A673 (cell line): ENCODE measurements at places on chromosomes 4 and X. TPM values are rescaled to one million over a fixed set of nuclear protein-coding genes. Genes with fewer than 3 reads are reported as not detected.

- DNase-seq: peak; percentile 22
These were observed 333.2 kb downstream of the ARHGAP10 start for GRCh38 chr4:148065075-148065474.

DNA sequence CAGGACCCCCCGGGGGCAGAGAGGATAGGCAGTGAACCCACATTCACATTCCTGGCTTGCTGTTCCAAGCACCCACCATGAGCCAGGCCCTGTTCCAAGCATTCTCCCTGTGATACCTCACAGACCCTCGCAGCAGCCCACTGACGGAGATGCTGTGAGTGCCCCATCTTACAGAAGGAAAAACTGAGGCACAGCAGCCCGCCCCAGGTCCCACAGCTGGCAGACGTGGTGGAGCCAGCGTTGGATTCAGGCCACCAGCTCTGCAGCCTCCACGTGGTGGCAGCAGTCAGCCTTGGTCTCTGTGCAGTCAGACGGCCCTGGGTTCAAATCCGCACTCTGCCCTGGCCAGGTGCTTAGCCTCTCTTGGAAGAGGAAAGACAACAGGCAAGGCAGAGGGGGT lies 16.8 kb downstream of the MAN2B2 start:
- DNase-seq: no peak

GRCh38 chr4:36241771-36242170 lies 2.5 kb downstream of the ARAP2 start:
- DNase-seq: no peak

GRCh38 chr4:110344165-110344564 lies 131.8 kb upstream of the ENPEP start:
- DNase-seq: peak; percentile 71

DNA sequence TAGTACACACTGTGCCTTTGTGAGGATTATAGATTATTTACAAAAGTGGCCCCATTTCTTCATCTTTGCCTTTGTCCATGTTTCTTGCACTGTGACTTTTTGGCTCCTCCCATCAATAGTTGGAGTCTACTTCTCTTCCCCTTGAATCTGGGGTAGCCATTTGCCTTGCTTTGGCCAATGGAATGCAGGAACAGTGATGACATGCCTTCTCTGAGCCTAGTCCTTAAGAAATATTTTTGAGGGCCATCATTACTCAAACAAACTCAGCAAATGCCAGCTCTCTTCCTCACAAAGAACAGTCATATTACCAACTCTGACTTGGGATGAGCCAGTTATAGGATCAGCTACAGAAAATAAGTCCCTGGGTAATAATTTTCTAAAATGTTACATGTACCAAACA lies 189.6 kb downstream of the FRMPD4 start:
- no peak for DNase-seq

- no peak for DNase-seq
These were observed 208.3 kb upstream of the AMOT start for GRCh38 chrX:113048896-113049295.

- no peak for DNase-seq
These were observed 89.9 kb downstream of the CEP135 start for GRCh38 chr4:56038487-56039162.

DNA sequence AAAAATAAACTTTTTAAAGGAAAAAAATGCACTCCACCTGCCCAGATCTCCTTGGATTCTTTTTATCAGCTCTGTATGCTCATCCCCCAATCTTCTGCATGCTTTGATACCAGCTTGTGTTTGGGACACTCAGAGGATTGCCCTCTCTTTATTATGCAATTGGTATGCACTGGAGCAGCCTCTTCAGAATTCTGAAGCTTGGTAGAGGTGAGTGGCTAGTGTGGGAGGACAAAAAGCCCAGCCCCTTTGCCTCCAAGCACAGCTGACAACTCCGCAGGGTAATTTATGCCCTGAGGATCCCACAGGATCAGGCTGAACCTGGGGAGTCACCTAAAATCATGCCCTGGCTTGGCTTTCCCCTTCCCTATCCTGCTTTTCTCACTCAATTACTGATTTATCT lies 16.7 kb downstream of the IL21 start:
- no peak for DNase-seq

GRCh38 chr4:23114538-23114937 lies 421.8 kb downstream of the GBA3 start:
- no peak for DNase-seq

DNA sequence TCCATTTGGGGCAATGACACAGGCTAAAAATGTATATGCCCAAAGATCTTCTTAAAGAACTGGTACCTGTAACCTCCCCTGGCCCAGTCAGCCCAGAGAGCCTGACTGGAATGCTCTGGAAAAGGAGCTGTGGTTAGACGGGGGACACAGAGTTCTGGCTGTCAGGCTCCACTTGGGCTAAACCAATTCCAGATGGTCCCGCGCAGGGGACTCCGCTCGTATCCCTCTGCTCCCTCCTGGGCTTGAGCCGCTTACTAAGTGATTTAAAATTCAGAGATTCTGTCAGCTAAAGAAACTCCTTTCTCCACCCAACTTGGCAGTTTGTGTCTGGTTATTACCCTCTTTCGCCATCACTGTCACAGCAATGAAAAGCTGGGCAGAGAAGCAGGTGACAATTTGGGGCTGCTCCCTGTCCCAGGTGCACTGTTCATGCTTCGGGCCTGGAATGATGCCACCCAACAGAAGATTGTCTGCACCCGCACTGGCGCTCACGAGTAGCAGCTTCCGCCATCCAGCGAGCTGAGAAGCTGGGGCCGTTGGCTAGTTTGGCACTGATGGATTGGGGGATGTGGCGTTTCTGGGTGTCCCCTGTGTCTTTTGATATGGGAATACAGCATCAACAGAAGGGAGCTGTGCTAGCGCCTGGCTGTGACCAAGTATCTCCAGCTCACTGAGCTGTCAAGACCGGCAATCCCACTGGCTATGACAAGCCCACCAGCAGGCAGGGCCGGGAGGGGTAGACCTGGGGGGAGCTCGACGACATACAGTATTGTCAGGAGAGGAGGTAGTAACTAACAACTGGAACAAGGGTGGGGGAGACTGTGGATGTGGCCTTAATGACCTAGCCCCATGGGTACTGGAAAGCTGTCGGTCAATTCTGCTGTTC lies 6.7 kb upstream of the IRAK1 start:
- DNase-seq: no peak

- DNase-seq: no peak
These were observed 203.8 kb upstream of the NRK start for GRCh38 chrX:105618393-105619101.

DNA sequence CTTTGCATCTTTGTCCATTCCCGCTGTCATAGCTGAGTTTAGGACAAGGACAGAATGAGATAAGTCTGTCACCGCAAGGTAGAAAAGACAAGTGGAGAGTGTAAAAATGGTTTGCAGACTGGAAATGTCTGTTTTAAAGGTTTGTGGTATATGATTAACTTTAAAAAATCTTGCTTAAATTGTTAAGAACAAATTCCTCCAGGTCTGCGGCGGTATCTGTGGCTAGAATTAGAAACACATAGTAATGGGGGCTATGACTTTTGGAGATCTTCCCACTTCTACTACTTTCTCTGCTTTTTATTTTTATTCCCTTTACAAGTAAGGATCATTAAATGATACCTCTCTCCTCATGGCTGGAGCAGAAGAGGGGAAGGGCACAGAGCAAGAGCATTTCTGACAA lies 92.2 kb downstream of the MID1IP1 start:
- DNase-seq: no peak

- DNase-seq: no peak
These were observed 290.7 kb upstream of the PCDH18 start for GRCh38 chr4:137823007-137823406.

GRCh38 chr4:97500423-97500822 lies 642.9 kb downstream of the STPG2 start:
- no peak for DNase-seq

- no peak for DNase-seq
These were observed 532 bp downstream of the RPS4X start for GRCh38 chrX:72276478-72276953.

Gene RPA4
- 0.30 and 0.66 TPM in 2 replicates for total RNA-seq

Gene FAM47E
- 0.21 TPM in 1 of 2 replicates, not detected in the other for total RNA-seq

Gene GABRG1
- not detected in 2 replicates for total RNA-seq

Gene PABPC5
- total RNA-seq: not detected in 2 replicates

Gene LAP3
- total RNA-seq: 53.8 and 54.1 TPM in 2 replicates

Gene GRPR
- total RNA-seq: 0.52 and 1.2 TPM in 2 replicates

Gene C4orf50
- not detected in 2 replicates for total RNA-seq

Gene SLC9B1
- 0.62 and 1.1 TPM in 2 replicates for total RNA-seq
